Naive thymus-derived CD4-positive, alpha-beta T cell (primary cell): ENCODE measurements at places on chromosomes 5 and 9.

GRCh38 chr9:104206766-104207165 is 112.7 kb downstream of the SMC2 start:
- no peaks in the 10 kb centered on the region for H3K36me3 ChIP-seq
- H3K27me3 ChIP-seq = no peaks in the 10 kb centered on the region
- H3K4me3 ChIP-seq = no peak overlapping the region
- no peaks in the 10 kb centered on the region for H3K4me1 ChIP-seq
- no peak overlapping the region for H3K27ac ChIP-seq

DNA sequence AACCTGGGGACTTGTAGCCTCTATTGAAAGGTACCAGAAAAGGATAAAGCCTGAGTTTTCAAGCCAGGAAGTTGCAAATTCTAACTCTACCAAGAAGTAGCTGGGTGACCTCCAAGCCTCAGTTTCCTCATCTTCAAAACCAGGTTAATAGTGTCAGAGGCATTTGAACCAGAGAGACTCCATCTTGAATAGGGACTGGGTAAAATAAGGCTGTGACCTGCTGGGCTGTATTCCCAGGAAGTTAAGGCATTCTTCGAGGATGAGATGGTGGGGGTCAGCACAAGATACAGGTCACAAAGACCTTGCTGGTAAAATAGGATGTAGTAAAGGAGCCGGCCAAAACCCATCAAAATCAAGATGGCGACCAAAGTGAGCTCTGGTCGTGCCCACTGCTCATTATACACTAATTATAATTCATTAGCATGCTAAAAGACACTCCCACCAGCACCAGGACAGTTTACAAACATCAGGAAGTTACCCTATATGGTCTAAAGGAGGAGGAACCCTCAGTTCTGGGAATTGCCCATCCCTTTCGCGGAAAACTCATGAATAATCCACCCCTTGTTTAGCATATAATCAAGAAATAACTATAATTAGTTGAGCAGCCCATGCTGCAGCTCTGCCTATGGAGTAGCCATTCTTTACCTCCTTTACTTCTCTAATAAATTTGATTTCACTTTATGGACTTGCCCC is 3.8 kb upstream of the SERINC5 start:
- H3K27me3 ChIP-seq = no peaks in the 10 kb centered on the region
- no peak overlapping the region for H3K4me3 ChIP-seq
- no peak for DNase-seq
- H3K36me3 ChIP-seq = no peaks in the 10 kb centered on the region
- peaks cover 5% of the 10 kb centered on the region for H3K4me1 ChIP-seq

DNA sequence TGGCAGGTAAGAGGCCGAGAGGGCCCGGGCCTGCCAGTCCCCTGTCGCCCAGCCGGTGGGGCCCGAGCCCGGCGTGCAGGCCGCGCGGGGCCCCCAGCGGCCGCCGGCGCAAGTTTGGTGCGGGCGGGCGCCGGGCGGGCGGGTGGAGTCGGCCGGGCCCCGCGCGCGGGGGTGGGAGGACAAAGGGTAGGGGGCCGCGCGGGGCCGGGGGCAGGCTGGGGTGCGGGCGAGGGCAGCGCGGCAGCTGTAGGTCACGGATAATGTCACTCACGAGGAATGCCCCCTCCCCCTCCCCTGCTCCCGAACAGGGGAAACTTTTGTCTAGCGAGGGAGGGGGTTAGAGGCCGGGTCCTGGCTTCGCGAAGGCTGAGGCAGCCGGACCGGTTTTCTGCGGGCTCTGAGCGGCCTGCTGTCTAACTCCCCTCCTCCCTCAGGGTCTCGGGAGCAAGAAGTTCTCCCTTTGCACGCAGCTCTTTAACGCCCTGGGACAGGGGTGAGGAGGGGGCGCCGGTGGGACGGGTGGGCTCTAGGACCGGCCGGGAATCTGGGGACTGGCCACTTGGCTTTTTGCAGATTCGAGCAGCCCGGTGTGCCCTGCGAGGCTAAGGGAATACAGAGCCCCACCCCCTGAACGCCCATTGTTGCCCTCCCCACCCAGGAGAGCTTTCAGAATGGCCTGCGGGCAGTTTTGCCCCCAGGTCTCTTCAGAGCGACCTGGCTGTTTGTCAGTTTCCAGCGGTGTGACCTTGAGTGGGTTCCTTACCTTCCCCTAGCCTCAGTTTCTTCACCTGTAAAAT is 21.3 kb upstream of the NDST1 start:
- peak; percentile 53 for DNase-seq
- no peaks in the 10 kb centered on the region for H3K27me3 ChIP-seq
- H3K27ac ChIP-seq = peak overlapping the region; percentile 33
- H3K4me1 ChIP-seq = peaks cover 5% of the 10 kb centered on the region
- no peaks in the 10 kb centered on the region for H3K36me3 ChIP-seq
- H3K4me3 ChIP-seq = peak overlapping the region; percentile 48

DNA sequence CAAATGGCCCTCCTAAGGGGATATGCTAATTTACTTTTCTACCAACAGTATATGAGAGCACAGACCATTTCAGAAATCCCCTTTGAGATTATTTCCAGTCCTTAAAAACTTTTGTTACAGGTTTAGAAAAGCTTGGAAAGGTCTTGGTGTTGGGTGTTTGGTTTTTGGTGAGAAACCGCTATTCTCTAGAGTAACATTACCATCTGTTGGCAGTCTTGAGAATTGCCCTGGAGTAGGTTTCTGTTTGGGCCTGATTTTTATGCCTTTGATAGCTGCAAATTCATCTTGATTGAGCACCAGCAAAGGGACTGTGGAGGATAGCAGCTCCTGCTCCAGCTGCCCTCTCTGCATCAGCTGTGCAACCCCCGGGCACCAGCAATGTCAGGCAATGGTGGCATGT is 8.0 kb downstream of the NUDT2 start:
- no peaks in the 10 kb centered on the region for H3K4me1 ChIP-seq
- peaks cover 44% of the 10 kb centered on the region for H3K36me3 ChIP-seq
- H3K4me3 ChIP-seq = no peak overlapping the region

DNA sequence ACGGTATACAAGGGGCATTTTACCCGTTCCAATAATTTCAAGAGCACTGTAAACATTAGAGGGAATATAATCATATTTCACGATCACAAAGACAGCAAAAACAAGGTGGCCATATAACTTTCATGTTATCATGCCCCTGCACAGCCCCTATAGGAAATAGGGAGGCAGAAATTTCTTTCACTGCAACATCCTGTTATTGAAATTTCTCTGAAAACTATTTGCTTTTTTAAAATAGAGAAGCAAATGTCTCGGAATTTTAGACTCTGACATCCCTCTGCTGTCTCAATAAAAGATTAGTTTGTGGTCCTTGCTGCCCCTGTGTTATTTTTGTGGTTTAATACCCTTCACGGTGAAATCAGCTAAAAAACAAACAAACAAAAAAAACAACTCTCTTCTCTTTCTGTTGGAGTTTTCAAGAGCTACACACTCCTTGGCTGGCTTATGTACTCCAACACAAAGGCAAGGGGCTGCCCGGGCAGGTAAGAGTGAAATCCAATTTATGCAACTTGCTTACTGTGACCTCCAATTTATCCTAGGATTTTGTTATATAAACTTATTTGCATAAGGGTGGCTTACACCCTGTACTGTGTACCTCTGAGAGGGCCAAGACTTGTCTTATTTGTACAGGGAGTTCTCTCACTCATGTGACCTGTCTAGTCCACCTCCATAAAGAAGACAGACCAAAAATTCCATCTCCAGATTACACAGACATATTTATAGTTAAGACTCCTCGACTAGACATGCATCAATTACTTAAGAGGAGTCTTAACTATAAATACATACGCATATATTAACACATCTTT is 223.6 kb downstream of the MLLT3 start:
- no peaks in the 10 kb centered on the region for H3K27me3 ChIP-seq
- no peak overlapping the region for H3K4me3 ChIP-seq
- H3K27ac ChIP-seq = peak overlapping the region; percentile 32
- no peaks in the 10 kb centered on the region for H3K36me3 ChIP-seq
- DNase-seq = no peak
- H3K4me1 ChIP-seq = no peaks in the 10 kb centered on the region

DNA sequence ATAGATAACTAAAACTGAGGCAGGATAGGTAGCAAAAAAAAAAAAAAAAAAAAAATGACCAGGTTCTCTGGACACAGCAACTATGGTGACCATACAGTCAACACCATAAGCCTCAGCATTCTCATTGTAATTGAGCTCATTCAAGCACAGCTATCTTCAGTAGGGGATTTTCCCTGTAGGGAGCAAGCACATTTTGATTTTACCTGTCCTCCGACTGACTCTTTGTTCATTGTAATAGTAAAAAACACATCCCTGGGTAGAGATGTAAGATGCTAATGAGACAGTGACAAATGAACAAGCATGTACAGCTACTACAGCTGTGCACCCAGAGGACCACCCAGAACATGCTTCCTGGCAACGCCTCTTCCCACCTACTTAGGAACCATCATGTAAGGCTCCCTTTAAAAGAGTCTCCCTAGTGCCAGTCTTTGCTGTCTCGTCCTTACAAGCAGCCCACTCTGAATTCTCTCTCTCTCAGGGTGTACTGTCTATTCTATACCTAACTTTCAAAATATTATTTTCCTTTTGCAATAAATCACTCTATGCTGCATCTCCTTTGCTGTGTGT is 65.0 kb upstream of the FBXW11 start:
- no peaks in the 10 kb centered on the region for H3K27me3 ChIP-seq
- no peak for DNase-seq
- H3K27ac ChIP-seq = peak overlapping the region; percentile 58
- no peak overlapping the region for H3K4me3 ChIP-seq

DNA sequence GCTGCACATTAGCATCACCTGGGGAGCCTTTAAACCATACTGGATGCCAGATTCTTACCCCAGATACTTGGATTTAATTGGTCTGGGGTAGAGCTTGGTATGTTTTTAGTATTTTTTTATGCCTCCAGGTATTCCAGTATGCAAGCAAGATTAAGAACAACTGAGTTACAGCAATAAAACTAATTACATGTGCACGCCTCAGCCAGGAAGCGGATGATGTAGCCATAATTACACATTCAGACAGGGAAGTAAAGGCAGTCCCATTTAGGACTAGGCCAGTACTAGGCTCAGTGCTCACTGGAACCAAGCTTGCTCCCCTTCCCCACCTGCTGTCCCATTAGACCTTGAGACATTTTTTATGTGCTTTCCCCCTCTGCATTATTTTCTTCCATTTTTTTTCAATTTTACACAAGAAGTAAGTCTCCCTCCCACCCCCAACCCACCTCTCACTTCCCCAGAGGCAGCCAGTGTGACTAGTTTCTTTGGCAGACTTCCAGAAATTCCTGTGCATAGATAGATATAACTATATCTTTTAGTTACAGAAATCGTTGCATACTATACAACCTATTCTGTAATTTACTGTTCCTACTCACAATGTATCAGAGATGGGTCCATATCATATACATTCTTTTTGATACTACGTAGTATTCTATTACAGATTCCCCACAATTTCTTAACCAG is 7.1 kb upstream of the GNAQ start:
- H3K36me3 ChIP-seq = no peaks in the 10 kb centered on the region
- no peak for DNase-seq
- H3K4me1 ChIP-seq = peaks cover 8% of the 10 kb centered on the region
- no peak overlapping the region for H3K27ac ChIP-seq

- H3K27me3 ChIP-seq = no peaks in the 10 kb centered on the region
- H3K36me3 ChIP-seq = no peaks in the 10 kb centered on the region
- no peak overlapping the region for H3K27ac ChIP-seq
- H3K4me3 ChIP-seq = no peak overlapping the region
Measured at GRCh38 chr5:86546044-86546443, 71.7 kb upstream of the COX7C start.

DNA sequence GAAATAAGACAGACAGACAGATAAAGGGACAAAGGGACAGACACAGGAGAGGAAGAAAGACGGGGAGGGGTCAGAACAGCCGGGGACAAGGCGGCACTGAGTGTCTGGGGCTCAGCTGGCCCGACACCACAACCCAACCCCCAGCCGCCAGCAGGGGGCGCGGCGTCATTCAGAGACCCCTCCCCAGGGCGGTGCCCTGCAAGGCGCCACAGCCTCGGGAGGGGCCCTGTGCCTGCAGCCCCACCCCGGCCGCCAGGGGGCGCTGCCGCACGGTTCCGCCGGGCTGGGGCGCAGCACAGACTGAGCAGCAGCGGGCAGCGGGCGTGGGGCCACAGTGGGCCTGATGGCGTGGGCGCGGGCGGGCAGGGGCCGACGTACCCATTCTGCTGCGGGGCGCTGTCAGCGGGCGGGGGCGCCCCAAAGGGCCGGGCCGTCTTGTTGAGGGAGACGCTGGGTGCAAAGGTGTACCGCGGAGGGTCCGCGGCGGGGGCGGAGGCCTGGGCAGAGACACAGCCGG is 5.9 kb downstream of the PDLIM7 start:
- no peak for DNase-seq
- no peak overlapping the region for H3K27ac ChIP-seq
- H3K4me3 ChIP-seq = no peak overlapping the region

DNA sequence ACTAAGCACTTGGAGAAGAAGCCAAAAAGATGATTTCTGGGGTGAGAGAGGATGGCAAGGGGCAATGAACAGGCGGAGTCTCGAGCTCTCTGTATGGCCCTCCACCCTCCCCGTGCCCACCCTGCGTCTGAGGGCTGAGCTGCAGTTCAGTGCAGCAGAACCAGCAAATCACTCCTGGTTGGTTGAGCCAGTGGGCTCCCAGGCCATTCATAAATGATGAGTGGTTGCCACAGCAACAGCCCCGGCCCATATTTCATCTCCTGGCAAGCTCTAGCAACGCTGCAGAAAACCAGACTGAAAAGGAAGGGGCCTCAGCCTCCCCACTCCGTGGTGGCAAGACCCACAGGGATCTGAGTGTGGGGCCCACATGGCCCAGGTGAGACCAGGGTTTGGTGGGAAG is 93.8 kb upstream of the PPP1R26 start:
- H3K4me1 ChIP-seq = no peaks in the 10 kb centered on the region
- no peak overlapping the region for H3K4me3 ChIP-seq
- no peaks in the 10 kb centered on the region for H3K27me3 ChIP-seq
- no peak overlapping the region for H3K27ac ChIP-seq
- no peak for DNase-seq
- H3K36me3 ChIP-seq = no peaks in the 10 kb centered on the region

- DNase-seq = no peak
- no peak overlapping the region for H3K4me3 ChIP-seq
- no peaks in the 10 kb centered on the region for H3K27me3 ChIP-seq
- no peaks in the 10 kb centered on the region for H3K4me1 ChIP-seq
Measured at GRCh38 chr5:136809382-136809781, 444.0 kb upstream of the TRPC7 start.

- no peak for DNase-seq
- no peak overlapping the region for H3K4me3 ChIP-seq
- H3K36me3 ChIP-seq = no peaks in the 10 kb centered on the region
- H3K27ac ChIP-seq = no peak overlapping the region
- no peaks in the 10 kb centered on the region for H3K27me3 ChIP-seq
- no peaks in the 10 kb centered on the region for H3K4me1 ChIP-seq
Measured at GRCh38 chr5:58505971-58506640, 14.9 kb downstream of the GAPT start.

DNA sequence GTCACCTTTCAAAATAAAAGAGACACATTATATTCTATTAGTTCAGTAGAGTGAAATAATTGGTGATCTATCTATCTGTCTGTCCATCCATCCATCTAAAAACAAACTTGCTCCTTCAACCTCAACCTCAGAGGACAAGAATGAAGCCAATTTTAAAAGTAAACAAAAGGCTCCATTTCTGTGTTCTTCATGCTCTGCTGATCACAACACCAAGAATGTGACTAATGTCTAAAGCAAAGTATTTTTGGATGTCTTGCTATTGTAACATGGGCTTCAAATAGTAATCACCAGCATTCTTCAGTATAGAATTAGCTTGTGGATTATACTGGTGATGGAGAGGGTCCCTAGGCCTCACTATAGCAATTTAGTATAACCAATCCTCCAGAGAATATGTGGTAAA is 1304.4 kb downstream of the MAT2B start:
- no peaks in the 10 kb centered on the region for H3K4me1 ChIP-seq
- no peaks in the 10 kb centered on the region for H3K36me3 ChIP-seq
- H3K27ac ChIP-seq = no peak overlapping the region
- H3K27me3 ChIP-seq = no peaks in the 10 kb centered on the region
